ENCODE measurements at places on chromosomes 2 and 18.

GRCh38 chr2:179745635-179746256, 115.7 kb downstream of the ZNF385B start:
- no peak for DNase-seq

GRCh38 chr18:36398419-36398818, 100.9 kb downstream of the FHOD3 start:
- DNase-seq, result no peak

DNA sequence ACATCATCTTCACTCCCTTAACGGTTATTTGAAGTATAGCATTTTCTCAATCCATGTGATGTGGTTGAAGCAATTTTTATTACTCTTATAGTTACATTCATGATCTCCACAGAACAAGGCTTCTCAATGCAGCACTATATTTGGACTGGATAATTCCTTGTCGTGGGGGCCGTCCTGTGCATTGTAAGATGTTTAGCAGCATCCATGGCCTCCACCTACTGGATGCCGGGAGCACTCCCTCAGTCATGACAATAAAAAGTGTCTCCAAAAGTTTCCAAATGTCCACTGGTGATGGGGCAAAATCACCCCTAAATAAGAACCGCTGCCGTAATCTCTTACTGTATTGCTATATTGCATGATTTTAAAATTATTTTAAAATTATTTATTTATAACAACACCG, 110.6 kb upstream of the DDX18 start:
- DNase-seq, result no peak

- no peak for DNase-seq
These were observed 24.0 kb upstream of the ITGB6 start for GRCh38 chr2:160224060-160224459.

GRCh38 chr18:55239740-55240139, 280.5 kb upstream of the CCDC68 start:
- DNase-seq, result no peak

DNA sequence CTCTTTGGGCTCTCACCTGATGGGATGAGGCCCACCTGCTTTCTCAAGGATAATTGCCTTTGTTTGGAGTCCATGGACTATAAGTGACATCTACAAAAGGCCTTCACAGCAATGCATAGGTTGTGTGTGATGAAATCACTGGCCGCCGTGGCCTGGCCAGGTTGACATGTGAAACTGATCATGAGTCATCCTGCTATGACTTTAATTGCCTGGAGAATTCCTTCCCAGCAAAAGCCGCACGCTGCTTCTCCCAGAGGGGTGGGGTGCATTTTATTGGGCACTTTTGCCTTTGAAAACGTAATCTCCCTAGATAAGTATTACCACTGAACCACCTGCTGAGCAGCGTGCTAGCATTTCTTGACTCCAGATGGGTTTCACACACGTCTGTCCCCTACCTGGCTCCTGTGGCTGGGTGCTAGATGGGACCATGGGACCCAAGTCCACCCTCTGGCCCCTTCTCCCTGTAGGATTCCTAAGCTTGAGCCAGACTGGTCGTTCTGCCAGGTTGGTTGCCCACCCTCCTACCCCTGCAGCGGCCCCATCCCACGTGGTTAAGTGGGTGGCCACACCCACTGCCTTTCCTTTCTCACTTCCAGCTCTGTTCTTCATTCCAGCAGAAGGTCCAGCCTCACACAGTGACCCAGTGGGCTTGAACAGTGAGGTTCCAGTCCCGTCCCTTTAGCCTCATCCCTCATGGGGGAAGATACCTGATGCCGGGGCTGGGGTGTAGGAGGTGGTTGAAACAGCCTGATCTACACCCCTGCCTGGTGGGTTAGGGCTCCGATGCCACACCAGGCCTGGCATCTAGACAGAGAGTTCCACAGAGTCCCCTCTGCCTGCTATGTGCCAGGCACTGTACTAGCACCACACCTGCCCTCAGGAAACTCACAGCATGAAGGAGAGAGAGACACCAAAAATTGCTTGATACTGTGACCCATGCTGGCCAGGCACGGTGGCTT, 89.6 kb downstream of the GBX2 start:
- DNase-seq, result no peak

- no peak for DNase-seq
These were observed 84.6 kb upstream of the RFX8 start for GRCh38 chr2:101559551-101559950.

All from GF-D8 (cell line).